ENCODE measurements at places on chromosomes 16 and 17.

- no peak for DNase-seq
Measured at GRCh38 chr17:15133826-15134225, 131.3 kb downstream of the PMP22 start.

DNA sequence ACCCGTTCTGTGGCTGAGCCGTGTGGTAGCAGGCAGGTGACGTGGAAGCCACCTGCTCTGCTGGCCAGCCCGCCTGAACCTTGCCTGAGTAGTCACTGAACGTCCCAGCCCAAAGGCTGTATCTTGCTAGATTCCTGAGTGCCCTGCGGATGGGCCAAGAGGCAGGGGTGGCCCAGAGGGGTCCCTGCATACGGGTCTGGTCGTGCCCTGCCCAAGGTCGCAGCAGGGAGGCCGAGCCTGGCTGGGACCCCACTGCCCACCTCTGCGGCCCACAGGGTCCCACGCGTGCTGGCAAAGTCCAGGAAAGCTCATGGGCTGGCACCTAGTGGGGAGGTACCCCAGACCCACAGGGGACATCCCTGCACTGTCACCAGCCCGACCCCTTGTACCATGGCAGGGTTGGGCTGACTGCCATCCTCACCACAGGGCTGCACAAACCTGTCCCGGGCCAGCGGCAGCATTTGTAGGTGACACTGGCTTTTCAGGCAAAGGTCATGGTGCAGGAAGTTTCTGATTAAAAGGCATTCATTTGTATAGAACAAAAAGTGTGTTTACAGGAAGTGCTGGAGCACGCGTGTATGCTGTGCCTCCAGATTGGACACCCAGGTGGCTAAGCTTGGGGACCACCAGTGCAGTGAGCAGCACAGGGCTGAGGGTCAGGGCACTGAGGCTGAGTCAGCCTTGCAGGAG lies 45.1 kb upstream of the ZC3H18 start:
- no peak for DNase-seq

DNA sequence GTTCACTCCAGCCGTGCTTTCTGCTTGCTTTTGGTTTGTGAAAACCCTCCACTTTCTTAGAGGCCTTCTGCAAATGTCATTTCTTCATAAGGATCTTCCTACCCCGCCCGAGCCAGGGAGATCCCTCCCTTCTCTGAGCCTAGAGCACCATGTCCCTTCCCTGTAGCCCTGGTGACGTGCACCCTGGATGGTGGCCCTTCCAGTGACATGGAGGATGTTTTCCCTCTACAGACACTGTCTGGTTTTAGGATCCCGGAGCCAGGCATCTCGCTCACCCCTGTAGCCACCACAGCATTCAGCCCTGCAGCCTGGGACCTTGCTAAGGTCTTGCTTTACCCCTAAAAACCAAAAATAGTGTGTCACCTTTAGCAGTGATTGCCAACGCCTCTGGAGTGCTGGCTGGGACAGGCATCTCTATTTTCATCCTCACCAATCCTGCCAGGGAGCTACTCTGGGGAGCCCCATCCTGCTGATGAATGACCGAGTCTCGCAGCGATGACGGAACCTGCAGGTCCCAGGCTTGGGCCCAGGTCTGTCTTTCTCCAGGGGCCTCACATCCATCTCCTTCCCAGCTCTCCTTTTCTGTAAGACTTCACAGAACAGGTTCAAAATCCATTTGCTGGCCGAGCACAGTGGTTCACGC lies 394.1 kb upstream of the TNRC6C start:
- no peak for DNase-seq

DNA sequence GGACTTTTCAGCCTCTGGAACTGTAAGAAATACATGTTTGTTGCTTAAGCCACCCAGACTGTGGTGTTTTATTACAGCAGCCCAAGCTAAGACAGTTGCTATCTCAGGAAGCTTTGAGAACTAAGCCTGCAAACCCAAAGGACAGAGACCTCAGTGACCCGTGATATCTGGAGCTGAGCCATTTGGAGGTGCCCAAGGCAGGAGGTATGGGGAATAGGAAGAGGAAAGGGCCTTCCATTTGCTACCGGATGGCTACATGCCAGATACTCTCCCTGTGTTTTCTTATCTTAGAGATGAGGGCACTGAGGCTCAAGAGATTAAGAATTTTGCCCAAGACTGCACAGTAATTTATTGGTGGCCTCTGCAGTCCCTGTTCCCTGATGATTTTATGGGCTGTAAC lies 622.1 kb upstream of the CDH5 start:
- DNase-seq, result no peak

DNA sequence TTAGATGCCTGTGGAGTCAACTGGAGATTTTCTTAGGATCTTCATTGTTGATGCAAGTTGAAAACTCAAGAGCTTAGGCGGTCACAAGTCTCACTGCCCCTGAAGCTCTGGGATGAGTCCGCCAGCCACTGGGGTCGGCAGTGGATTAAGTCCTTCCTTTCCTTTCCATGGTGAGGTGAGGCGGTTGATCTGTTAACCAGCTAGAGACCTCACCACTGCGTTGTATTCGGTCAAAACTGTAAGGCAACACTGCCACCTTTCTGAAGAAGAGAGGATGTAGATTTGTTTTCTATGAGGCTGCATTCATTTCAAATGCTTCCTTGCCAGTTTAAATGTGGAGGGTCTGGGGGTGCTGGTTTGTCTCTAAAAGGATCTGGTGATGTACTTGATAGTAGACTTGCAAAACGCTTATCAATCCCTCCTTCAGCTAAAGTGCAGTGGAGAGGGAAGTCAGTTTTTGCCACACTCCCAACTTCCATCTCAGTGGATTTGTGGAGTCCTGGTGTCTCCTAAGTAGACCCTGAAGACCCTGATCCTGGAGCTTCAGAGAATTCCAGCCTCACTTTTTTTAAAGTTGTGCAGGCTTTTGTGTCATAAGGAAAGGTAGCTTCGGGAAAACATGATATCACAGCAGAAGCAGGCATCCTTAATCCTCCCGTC lies 1.7 kb downstream of the MYOCD start:
- peak; percentile 78 for DNase-seq

DNA sequence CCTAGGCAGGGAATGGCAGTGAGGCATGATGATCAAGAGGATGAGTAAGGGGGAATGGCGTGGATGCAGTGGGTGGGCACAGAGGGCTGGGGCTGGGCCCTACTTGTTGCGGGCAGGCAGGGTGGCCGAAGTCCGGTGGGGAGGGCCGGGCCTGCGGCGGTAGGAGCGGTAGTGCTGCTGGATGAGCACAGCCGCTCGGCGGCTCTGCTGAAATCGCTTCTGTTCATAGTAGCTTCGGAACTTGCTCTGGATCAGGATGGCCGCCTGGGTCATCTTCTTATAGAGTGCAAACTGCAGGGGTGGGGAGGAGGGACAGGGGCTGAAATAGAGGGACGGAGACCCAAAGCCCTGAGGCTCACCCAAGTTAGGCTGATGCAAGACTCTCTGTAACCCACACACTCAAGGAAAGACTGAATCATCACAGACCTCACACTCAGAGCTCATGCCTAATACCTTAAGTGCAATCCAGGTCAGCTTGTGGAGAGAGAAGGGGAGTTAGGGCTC lies 1.5 kb upstream of the SPAG7 start:
- peak; percentile 80 for DNase-seq

GRCh38 chr17:14302431-14303099 lies 1.7 kb downstream of the HS3ST3B1 start:
- peak; percentile 68 for DNase-seq

DNA sequence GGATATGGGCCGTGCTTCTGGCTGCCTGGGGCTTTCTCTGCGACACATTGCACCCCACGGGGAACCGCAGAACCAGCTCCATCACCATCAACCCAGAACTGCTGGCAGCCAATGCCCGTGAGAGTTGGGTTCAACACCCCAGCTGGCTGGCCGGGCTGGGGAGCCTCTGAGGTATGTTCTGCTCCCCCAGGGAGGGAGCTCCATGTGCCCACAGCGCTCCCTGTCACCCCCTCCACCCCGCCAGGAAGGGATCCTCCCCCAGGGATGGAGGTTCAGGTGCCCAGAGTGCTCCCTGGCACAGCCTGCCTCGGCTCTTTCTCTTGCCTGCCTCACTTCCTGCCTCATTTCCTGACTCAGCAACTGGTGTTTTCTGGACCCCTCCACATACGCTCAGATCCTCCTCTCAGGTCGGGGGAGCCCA lies 24.2 kb upstream of the MPRIP start:
- DNase-seq, result no peak

DNA sequence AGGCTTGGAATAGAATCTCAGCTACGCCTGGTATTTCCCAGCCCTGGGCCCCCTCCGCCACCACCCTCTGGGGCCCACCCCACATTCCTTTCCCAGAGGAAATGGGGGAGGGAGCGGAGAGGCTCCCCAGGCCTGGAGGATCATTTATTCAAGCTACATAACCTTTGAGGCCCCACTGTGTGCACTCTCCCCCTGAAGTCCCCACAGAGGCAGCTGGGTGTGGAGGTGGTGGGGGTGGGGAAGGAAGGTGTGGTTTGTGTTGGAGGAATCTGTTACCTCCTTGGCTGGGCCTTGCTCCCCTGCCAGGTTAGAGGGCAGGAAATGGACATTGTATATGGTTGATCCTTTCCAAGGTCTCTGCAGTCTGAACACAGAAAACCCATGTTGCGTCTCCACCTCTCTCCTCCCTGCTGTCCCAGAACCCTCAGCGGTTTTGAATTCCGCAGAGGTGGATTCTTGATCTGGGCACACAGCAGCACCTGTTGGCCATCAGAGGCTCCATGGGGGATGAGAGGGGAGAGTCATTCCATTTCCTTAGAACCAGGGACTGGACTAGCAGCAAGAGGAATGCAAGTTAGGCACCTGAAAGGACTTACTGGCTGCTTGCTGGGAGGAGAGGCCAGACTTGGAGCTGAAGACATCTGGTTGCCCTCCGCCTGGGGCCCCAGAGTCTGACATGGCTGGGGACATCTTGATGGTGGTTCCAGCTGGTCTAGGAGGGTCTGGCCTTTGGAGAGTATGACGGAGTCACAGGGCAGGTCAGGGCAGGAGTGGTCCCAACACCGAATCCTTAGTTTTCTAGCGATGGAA lies 23.0 kb downstream of the ARHGAP23 start:
- peak; percentile 50 for DNase-seq

GRCh38 chr16:4767872-4768548 lies 1.0 kb upstream of the ZNF500 start:
- DNase-seq, result peak; percentile 16

DNA sequence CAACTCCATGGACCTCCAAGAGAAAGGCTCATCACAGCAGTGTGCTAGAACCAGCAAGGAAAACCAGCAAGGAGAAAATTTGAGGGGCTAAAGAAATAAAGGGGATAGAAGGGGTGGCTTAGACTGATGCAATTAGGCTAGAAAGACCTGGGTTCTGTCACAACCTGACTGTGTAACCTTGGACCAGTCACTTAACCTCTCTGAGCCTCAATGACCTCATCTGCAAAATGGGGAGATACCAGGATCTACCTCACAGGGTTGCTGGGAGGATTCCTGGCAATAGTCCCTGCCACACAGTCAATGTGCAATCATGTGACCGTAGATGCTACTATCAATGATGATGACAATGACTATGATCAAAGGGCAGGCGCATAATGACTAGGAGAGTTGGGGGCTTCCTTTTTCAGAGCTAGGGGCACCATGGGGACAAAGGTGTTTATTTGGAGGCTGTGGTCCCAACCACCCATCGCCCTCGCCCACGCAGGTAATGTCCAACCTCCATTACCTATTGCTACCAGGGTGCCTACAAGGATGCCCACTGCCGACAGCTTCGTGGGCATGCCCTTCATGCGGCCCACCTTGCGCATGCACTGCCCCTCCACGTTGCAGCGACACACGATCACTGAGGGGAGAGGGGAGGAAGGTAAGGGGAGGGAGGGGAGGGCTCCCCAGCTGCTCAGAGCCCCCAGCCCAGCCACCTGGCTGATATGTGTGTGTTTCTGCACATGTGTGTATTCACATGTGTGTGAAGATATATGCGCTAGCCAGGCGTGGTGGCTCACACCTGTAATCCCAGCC lies 9.7 kb downstream of the CDH16 start:
- DNase-seq, result no peak

- DNase-seq, result no peak
Measured at GRCh38 chr16:63813862-63814261, 1308.0 kb downstream of the CDH11 start.

DNA sequence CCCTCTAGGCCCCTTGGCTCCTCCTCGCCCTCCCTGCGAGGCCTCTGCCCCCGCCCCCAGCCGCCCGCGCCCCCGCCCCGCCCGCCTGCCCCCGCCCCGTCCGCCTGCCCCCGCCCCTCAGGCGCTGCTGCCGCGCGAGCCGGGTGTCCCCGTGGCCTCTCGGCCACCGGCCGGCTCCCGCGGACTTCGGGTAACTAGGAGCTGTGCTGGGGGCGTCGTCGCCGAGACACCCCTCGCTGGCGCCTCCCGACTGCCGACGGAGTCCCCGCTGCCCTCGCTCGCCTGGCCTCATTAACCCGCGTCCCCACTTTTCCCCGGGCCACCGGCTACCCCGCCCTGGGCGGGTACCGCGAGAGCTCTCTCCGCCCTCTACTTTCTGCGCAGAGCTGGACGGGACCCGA lies at the start of gene TLCD1:
TSS of gene TLCD1 (minus strand) at position 8 of the 401 bp plus-strand sequence. CDS start 136 bp downstream, outside the sequence.
- peak; percentile 53 for DNase-seq

GRCh38 chr16:85603203-85603755 lies 9.8 kb upstream of the GSE1 start:
- DNase-seq, result no peak

- DNase-seq, result no peak
Measured at GRCh38 chr17:37830151-37830993, 85.5 kb upstream of the HNF1B start.

- no peak for DNase-seq
Measured at GRCh38 chr16:2149630-2150417, 1.4 kb downstream of the RAB26 start.

GRCh38 chr16:4850211-4850610 lies 2.9 kb downstream of the UBN1 start:
- DNase-seq, result no peak

DNA sequence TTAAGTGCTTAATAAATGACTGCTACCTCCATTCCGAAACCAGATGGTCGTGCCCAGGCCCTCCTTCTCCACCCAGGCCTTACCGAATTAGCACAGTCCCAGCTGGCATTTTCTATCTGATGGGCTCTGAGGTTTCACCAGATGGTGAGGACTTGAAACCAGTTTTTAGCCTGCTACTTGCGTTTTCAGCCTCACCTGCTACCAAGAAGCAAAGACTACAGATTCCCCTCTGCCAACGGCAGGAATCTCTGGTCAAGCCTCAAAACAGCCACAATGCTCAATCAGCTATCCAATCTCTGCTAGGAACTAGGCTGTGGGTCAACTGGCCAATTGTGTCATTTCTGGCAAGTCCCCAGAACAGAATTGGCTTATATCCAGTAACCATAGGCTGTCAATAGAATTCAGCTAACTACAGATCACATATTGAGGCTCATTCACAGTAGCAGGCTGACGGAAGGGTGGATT lies 11.7 kb downstream of the PECAM1 start:
- no peak for DNase-seq
